ENCODE measurements at places on chromosomes 12 and 14.

DNA sequence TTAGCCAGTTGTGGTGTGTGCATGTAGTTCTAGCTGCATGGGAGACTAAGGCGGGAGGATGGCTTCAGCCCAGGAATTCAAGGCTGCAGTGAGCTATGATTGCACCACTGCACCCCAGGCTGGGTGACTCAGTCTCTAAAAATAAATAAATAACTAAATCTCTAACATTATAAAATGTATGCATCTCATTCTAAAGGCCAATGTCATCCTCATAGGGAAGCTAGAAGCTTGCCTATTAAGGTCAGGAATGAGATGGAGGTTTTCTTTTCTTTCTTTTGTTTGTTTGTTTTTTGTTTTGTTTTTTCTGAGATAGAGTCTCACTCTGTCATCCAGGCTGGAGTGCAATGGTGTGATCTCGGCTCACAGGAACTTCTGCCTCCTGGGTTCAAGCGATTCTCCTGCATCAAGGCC lies 48.8 kb upstream of the PAPLN start:
- no peak for DNase-seq

DNA sequence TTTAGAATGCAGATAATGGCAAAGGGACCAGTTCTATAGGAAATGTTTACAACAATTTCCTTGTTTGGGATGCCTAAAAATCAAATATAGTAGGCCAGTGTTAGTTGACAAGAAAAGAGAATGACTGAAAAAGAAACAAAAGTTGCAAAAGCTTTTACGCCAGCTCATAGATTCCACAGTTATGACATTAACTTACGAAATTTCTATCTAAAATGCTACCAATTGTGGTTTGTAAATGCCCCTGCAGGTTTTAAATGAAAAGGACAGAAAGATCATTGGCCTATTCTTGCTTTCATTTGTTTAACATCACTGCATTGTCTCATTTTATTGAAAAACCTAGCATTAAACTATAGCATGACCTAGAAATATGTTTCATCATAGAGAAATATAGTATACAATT lies 345.8 kb downstream of the CCDC91 start:
- DNase-seq = no peak

DNA sequence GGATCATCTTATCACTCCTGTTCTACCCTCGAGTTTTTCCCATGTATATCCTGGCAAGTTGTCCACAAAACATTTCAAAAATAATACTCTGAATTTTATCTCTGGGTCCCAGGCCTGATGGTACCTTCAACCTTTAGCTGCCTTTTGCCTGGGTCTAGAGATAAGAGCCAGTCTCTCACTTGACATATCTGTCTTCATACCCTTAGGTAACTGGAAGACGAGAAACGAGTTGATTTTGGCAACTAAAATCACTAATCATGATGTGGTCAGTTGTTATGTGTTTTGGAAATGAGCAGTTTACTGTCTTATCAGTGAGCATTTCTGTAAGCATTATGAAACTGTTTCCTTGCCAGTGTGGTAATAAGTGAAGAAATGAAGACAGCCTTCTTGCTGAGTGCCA lies 6.3 kb downstream of the RNF10 start:
- no peak for DNase-seq

DNA sequence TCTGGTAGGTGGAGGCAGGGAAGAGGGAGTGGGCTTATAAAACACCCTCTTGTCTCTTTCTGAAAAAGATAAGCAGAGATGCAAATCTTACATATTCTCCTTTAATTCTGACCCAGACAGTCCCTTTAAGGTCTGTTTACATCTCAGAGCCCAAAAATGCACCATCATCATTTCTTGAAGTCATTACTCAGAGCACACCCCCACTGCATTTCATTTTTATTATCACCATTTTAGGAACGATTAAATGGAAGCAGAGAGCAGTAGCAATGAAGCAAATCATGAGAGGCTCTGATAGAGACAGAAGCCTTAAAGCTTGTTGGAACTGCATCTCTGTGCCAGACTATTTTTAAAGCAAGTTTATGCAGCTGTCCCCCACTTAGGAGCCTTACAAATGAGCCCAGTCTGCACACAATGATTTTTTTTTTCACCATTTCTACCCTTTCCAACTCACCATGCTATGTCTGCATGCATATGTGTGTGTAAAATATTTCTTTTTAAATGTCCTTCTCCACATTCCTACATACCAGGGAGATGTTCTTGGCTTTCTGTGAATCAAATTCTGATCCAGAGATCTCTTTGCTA lies 311.0 kb downstream of the GRIN2B start:
- no peak for DNase-seq

- no peak for DNase-seq
These were observed 2.5 kb downstream of the PTPN6 start for GRCh38 chr12:6953442-6954315.

- DNase-seq = no peak
These were observed 1.0 kb upstream of the BTG1 start for GRCh38 chr12:92146497-92147224.

- no peak for DNase-seq
These were observed 9.1 kb downstream of the CAMKK2 start for GRCh38 chr12:121287267-121287954.

Measured in iPS-NIHi11 (cell line).